T-helper 2 cell (primary cell): ENCODE measurements at places on chromosomes 3 and 15.

GRCh38 chr15:42118650-42119445 lies 24.5 kb upstream of the PLA2G4D start:
- no peak for DNase-seq

DNA sequence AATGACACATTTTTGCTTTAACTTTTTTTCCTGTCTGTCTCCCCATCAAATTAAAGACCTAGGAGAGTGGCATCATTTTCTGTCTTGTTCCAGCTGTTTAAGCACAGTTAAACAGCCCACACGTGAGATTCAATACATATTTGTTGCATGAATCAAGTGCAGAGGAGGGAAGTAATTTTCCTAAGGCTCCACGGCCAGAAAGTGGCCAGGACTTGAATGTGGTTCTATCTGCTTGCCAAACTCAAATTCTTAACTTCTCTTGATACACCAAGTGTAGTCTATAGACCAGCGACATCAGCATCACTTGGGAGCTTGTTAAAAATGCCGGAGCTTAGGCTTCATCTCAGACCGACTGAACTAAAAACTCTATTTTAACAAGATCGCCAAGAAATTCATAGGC lies 724.8 kb upstream of the CFAP20DC start:
- no peak for DNase-seq

- no peak for DNase-seq
Measured at GRCh38 chr3:74613521-74614106, 845 bp downstream of the CNTN3 start.

GRCh38 chr3:100209948-100210771 lies 50.6 kb upstream of the TBC1D23 start:
- no peak for DNase-seq

DNA sequence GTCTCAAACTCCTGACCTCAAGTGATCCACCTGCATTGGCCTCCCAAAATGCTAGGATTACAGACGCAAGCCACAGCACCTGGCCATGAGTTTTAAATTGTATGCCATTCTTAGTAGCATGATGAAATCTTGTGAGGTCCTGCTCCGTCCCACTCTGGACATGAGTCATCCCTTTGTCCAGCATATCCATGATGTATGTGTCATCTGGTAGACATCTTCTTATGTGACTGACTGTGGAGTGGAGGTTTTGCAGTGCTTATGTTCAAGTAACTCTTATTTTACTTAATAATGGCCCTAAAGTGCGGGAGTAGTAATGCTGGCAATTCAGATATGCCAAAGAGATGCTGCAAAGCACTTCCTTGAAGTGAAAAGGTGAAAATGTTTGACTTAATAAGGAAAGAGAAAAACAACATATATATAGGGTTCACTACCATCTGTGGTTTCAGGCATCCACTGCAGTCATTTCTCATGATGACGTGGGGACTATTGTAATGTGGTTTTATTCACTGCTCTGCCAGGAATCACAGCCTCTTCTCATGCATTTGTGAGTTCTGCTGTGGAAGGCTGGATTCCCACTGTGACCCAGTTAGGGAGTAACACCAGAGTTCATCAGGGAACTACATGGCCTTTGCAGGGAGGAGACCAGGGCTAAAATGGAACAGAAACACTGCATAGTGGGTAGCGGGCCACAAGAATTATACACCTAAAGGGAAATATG lies 204.6 kb upstream of the STRIT1 start:
- peak; percentile 40 for DNase-seq

- DNase-seq: no peak
Measured at GRCh38 chr3:116849261-116849688, 139.7 kb downstream of the TUSC7 start.

DNA sequence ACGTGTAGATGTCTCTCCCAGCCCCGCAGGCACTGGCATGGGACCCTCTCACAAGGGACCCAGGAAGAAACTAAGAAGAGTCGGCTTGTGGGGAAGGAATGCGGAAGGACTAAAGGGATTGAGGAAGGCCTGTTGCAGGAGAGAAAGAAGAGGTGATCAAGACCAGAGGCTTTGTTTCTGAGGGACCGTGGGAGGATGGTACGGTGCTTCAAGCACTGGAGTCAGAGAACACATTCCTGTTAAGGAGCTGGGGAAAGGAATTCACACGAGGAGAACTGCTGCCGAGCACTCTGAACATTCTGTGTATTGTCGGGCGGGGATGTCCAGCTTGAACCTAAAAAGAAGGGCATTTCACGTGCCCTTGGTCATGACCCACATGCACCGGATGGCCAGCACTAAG lies 91.4 kb downstream of the TAMM41 start:
- no peak for DNase-seq

DNA sequence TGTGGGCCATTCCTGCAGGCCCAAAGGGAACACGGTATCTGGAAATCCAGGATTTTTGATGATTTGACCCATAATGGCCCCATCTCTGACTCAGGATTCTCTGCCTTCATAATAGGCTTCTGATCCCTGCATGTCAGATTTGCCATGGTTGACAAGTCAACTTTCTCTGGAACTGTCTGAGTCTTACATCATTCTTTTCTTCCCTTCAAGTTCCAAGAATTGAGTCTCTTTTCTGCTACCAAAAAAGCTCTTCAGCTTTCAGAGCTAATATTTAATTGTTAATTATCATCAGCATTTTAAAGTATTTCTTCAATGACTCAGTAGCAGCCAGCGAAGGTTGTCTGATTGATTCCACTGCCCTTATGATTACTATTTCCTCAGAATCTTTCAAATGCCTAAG lies 244.4 kb upstream of the COL8A1 start:
- no peak for DNase-seq

DNA sequence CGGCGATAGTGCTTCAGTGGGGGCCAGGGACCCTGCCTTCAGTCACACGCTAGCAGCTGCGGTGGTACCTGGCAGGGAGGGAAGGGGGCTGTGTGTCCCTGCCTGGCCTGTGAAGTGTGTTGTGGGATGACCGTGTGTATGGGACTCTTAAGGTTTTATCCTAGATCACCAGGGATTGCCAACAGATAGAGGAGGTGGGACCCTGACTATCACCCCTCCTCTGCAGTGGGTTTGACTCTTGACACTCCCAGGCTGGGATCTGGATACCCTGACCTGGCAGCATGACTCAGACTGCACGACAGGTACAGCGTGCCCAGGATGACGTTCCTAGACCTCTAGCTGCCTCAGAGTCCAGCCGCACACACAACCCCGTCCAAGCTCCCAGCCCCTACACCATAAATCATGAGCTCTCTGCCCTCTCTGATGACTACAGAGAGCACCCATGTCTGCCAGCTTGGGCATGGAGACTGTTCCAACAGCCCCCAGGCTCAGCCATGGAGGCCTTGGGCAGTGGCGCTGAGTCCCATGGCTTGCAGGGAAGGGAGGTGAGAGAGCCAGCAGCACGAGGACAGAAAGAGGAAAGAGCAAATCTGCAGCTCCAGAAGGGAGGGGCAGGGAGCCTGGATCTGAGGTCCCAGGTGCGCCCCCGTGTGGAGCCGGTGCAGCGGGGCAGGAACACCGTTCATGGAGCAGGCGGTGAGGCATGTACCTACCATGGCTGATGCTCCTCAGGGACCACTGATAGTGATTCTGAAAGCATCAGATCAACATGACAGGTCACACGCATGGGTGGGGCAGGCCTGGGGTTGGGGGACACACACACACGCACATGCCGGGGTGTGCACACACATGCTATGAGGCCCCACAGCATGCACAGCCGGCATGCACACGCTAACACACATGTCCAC lies 71.0 kb downstream of the ADAMTS7 start:
- no peak for DNase-seq

GRCh38 chr3:62368705-62369475 lies 4.5 kb downstream of the FEZF2 start:
- DNase-seq: no peak

GRCh38 chr15:99450896-99451358 lies 114.9 kb upstream of the MEF2A start:
- peak; percentile 39 for DNase-seq

DNA sequence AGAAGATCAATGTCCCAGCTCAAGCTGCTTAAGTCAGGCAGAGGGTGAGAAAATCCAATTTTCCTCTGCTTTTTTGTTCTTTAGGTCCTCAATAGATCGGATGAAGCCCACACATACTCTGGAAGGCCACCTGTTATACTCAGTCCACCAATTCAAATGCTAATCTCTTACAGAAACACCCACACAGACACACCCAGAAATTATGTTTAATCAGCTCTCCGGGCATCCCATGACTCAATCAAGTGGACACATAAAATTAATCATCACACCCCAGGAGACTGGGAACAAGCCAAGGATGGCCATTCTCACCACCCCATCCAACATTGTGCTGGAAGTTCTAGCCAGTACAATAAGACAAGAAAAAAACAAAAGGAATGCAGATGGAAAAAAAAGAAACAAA lies 67.8 kb upstream of the SLC24A5 start:
- DNase-seq: no peak

DNA sequence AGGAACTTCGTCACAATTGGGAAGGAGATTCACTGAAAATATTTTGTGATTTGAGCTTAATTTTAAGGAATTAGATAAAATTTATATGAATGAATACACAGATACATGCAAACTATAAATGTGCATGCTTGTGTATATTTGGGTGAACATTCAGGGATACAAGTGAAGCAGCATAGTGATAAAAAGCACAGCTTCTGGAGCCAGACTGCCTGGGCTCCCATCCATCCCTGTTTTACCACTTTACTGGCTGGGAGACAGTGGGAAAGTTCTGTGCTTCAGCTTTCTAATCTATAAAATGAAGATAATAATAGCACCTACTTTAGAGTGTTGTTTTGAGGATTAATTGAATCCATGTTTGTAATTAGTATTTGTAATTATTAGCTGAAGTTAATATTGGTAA lies 8.1 kb upstream of the EPHA6 start:
- DNase-seq: no peak

DNA sequence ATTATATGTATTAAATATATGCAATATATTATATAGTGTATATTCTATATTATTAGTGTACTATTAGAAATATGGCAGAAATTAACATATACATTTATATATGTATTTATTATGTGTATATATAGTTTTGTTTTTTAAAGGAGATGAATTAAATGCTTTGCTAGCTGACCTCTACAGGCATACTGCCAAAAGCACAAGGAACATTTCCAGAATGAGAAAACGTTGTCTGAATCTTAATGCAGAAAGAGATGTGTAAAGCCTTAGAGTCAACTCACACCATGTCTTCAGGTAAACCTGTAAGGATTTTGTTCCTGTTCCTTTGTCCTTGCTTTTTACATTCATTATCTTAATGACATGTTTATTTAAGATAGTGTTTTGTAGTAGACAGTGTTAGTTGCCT lies 111.9 kb downstream of the ST8SIA2 start:
- DNase-seq: no peak

GRCh38 chr15:48644827-48645557 lies 517 bp downstream of the FBN1 start:
- no peak for DNase-seq

- no peak for DNase-seq
Measured at GRCh38 chr3:176916777-176917176, 280.5 kb downstream of the TBL1XR1 start.

DNA sequence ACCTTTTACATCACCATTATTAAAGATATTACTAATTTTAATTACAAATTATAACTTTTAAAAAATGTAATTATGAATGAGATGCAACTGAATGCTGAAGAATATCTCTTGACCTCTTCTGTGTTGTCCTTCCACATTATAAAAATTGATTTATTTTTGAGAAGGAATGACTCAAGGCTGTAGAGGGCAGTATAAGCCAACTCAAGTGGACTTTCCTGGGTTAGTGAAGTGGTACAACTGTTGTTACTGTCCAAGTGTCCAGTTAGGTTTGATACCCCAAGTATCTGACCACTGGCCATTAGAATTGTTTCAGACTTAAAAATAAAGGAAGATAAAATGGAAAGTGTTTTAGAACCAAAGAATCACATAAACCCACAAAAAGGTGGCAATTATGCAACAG lies 51.9 kb downstream of the BBX start:
- no peak for DNase-seq

- no peak for DNase-seq
Measured at GRCh38 chr15:36414670-36415069, 164.8 kb upstream of the CDIN1 start.

DNA sequence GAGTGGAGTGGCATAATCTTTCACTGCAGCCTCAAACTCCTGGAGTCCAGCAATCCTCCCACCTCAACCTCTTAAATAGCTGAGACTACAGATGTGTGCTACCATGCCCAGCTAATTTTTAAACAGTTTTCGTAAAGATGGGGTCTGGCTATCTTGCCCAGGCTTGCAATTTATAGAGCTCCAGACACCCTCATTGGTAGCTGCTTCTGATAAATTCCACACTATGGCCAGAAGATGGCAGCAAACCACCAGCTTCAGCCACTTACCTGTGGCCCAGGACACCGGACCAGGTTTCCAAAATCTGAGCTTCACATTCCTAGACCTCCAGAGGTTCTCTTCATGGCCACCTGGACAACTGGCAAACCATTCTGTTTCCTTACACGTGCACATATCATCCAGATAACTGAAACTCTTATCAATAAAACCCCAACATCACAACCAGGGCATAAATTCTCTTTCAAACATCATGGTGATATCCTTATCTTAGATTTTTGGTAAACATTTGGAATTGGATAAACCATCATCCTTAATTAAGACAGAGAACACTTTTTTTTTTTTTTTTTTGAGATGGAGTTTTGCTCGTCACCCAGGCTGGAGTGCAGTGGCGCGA lies 28.9 kb downstream of the FBXW12 start:
- DNase-seq: peak; percentile 54

DNA sequence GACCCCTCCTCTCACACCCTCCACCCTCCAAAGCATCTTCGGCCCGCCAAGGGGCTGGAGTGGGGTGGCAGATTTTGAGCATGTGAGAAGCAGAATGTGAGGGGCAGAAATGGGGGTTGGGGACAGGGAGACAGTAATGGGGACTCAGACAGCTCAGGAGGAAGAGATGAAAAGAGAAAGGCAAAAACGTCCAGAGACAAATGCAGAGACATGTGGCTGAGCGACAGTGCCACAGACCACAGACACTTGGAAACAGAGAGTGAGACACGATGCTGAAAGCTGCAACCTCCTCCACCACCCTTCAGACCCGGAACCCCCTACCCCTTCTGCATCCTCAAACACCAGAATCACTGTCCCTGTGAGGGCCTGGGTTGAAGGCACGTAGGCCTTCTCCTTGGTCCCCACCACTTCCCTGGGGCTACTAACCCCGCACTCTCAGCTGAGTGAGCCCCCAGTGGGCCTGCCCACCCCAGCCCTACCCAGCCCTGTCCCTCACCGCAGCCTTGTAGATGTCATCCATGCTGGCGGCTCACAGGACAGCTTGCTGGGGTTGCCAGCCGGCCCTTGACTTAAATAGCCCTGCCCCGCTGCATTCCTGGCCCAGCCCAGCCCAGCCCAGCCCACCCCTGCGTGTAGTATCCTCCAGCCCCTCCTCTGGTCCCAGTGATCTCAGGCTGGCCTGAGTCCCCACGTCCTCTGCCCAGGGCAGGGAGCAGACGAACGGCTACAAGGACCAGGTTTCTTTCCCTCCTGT lies at the start of gene TNNC1:
Gene TNNC1, minus strand, starts transcription at position 546 of the 754 bp plus-strand sequence. Its CDS starts 26 bp downstream, at position 520.
- DNase-seq: no peak

DNA sequence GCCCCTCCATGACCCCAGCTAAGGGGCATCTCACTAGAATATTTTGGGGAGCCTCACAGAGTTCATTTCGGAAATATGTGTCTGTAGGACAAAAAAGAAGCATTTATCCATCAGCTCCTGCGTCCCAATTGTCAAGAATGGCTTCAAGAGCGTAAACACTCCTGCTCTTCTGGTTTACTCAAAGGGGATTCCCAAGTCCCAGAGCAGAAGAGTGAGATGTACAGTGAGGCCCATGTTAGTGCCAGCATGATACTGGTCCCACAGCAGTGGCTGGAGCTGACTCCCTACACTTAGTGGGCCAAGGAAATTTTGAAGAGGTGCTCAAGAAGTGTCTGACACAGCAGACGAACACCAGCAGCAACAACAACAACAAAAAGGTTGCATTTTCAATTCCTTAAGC lies 34.9 kb upstream of the ARL8B start:
- DNase-seq: no peak

GRCh38 chr15:32004249-32004648 lies 26.1 kb upstream of the CHRNA7 start:
- DNase-seq: no peak
